ENCODE measurements at places on chromosomes 3 and 15.

DNA sequence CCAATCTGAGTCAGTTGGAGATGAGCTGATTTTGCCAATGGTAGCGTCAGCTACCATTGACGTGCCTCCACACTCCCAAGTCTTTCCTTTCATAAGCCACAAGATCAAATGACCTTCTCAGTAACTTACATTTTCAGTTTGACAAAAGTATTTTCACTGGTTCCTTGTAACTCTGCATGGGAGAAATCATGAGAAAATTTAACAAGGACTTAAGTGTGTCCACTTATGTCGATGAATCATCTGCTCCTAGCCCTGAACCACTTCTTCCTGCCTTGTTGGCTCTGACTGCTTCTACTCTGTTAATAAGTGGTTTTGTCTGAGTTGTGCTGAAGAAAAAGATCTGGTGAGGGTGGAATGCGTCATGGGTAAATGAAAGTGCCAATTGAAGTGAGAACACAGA lies 101.2 kb downstream of the NFKBIZ start:
- DNase-seq = no peak

DNA sequence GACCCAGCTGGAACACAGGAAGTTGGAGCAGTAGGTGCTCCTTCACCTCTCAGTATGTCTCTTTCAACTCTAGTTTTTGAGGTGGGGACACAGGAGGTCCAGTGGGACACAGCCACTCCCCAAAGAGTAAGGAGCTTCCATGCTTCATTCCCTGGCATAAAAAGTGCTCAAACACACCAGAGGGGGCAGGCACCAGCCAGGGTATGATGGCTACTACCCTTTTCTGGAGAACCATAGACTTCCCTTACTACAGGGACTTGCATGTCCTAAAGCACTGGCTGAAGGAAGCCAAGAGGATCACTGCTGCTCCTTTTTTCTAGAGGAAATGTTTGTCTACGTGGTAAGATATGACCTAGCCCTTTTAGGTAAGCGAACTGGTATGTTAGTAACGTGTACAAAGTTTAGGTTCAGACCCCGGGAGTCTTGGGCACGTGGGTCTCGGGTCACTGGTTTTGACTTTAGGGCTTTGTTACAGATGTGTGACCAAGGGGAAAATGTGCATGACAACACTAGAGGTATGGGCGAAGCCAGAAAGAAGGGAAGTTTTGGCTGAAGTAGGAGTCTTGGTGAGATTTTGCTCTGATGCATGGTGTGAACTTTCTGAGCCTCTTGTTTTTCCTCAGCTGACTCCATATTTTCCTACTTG lies 11.9 kb downstream of the IL17RB start:
- no peak for DNase-seq

DNA sequence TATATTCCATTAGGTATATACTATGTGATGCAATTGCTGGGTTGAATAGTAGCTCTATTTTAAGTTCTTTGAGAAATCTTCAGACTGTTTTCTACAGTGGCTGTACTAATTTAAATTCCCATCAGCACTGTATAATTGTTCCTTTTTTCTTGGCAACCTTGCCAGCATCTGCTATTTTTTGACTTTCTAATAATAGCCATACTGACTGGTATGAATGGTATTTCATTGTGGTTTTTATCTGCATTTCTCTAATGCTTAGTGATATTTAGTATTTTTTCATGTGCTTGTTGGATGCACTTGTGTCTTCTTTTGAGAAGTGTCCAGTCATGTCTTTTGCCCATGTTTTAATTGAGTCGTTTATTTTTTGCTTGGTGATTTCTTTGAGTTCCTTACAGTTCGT lies 145.1 kb upstream of the PLSCR5 start:
- DNase-seq = no peak

DNA sequence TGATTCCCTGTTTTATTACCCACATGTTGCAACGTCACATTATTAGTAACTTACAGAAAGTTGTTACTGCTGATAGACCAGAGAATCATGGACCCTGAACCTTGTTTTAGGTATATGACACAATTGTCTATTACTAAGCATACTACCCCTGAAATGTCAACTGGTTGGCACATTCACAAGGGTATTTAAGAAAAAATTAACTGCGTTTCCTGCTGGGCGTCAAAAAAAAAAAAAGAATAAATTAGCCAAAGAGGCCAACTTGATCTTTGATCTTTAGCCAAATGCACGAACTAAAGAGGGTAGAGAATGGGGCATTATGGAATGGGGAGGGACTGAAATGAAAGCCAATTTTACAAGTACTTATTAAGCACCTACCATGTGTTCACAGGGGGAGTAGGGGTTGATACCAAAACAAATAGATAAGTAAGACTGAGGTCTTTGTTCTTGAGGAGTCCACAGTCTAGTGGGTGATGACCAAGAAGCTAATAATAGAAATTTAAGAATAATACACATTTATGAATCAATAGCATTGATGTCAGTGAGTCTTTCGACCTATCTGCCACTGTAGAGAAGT lies 17.8 kb upstream of the MUC13 start:
- no peak for DNase-seq

DNA sequence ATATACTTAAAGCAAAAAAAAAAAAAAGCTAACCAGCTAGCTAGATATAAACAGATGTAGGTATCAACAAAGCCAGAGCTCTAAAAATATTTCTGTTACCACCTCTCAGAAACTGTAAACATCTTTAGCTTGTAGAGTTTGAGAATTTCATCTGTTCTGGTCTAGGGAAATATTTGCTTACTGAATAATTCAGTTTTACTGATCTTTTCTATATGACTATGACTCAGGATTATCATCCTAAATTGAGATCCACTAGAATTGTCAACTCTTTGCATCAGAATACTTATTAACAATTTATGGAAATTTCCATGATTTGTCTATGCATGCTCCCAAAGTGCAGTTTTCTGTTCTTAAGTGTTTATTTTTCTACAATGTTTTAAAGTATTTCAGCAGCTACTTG lies 517.3 kb downstream of the DIPK2A start:
- no peak for DNase-seq

DNA sequence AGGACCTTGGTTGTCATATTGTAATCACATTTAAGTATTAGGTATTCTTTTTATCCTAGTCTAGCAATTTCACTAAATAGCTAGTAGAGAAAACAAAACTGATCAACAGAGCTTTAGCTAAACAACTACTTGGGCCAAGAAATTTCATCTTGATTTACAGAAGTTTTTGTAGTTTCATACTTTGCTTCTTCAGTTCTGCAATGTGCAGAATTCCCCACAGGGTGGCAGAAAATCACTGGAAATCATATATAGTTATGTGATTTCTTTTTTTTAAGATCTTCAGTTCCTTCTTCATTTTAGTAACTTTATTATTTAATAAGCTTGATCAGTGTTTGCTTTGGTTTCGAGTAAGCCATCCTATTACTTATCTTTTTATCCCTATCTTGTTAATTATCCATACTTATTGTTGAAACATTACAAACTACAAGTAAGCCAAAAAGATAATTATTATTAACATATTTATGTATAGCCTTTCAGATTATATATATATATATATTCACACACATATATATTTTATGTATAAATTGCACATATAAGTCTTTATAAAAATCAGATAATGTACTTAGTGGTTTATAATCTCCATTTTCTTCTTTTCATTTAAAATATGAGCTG lies 2.2 kb upstream of the BNIP2 start:
- DNase-seq = peak; percentile 33

DNA sequence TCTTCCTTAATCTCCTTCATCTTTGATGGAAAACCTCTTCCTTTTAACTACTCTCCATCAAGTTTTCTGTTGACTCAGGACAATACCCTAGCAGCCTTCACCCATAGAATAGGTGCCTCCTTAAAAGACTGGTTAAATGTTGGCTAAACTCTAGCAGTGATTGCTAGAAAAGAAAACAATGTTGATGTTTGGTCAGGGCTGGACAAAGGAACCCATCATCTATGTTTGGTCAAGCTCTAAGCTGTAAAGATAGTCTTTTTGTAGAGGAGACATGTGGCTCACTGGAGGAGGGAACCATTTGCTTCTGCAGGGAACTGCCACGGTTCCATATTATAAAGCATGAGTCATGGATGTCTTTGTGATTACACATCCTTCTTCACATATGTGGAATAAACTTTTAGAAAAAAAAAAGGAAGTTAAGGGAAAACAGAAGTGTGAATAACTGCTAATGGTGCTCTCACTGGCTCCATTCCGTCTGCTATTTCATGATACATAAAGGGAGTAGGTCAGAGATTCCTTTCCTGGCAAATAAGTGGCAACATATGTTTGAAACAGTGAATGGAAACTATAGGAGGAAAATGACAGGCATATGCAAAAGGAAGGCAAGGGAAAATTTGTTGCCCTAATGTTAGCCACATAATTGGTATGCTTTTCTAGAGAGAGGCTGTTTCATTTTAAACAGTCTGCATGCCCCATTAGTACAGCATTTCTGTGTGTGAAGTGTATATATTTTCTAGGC lies 78.2 kb downstream of the CMSS1 start:
- DNase-seq = no peak

GRCh38 chr3:141039589-141039988 lies 11.6 kb upstream of the SPSB4 start:
- no peak for DNase-seq

DNA sequence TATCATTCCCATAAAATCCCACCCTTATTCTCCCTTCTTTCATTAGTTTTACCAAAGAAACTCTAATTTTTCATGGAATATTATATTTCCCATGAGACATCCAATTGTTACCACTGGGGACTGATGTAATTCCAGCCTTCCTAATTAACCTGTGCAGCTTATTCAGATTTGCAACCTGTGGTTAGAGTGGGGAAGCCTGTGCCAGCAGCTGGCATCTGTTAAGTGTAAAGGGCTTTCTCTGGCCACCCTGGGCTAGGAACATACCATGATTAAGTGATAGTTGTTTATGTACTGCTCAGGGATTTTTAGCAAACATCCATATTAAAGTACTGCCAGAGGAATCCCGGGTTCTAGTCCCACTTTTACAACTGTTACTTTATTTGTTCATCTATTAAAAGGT lies 78.2 kb downstream of the TPRG1 start:
- DNase-seq = no peak

DNA sequence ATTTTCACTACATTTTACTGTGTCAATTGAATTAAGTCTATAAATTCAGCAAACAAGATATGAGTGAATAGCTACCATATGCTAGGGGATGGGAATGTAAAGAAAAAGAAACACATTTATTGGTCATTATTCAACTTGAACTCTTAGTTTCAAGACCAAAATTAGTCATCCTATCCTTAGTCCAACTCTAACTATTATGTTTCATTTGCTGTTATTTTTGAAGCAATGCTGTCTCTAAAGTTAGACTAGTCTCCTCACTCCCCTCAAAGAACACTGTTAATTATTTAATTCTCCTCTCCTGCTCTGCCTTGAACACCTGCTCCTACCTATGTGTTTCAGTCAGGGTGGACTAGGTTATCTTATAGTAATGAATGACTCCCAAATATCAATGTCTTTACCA lies 920.9 kb downstream of the TUSC7 start:
- no peak for DNase-seq

DNA sequence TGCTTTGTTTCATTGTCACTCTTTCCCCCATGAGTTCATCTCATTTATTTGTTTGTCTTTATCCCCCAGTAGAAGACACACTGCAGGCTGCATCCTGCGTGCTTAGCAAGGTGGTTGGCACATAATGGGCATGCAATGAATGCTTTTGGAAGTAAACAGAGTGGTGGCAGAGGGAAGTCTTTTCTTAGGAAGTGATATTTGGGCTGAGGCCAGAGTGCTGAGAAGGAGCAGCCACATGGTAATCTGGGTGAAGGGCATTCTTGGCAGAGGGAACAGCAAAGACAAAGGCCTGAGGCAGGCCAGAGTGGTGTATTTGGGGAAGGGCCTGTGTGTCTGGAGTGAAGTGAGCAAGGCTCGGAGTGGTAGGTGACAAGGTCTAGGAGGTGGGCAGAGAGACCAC lies 17.7 kb upstream of the ADAMTS7 start:
- DNase-seq = no peak

DNA sequence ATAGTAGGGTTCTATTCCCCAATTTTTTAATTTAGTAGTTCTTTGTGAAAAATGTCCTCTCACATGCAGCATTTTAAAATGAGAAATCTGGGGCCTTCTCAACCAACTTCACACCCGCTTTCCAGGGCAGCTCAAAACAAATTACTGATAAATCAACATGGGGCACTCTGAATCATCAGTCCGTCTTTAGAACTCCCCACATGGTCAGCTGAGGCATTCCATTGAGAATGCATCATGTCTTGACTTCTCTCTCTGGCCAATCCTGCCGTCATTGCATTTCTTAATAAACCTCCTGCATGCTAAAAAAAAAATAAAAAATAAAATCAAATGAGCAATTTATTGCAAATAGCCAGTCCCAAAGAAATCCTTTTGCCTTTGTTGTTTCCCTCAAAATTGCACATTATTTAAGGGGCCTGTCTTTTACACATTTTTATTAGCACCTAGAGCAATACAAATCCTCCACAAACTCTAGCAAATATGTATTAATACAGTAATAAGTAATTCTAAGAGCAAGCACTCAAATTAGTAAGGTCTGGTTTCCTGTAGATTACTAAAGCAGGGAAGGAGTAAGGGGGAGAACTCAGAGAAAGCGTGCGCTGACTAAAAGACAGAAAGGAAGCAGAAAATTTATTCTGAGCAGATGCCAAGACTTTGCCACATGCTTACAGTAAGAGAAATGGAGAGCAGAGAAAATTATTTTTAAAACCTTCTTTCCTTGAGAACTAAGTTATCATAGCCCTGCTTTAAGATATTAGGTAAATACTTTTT lies 175.7 kb downstream of the TNIK start:
- DNase-seq = no peak

GRCh38 chr3:128217702-128218547 lies 64.6 kb downstream of the EEFSEC start:
- no peak for DNase-seq

DNA sequence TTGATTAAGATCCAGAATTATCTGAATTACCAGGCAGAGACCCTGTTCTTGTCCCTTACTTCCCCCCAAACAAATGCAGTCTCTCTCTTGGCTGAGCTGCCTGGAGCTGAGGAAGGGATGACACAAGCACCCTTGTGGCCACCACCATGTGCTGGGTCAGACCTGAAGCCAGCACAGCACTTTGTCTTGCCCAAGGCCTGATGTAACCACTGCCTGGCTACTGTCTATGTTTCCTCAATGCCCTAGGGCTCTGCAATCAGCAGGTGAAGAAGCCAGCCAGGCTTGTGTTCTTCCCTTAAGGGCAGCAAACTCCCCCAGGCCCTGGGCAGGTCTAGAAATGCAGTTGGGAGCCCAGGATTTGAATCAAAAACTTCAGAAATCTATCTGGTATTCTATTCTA lies 15.8 kb upstream of the CASR start:
- no peak for DNase-seq

- no peak for DNase-seq
These were observed 424 bp downstream of the HAUS2 start for GRCh38 chr15:42549032-42549491.

DNA sequence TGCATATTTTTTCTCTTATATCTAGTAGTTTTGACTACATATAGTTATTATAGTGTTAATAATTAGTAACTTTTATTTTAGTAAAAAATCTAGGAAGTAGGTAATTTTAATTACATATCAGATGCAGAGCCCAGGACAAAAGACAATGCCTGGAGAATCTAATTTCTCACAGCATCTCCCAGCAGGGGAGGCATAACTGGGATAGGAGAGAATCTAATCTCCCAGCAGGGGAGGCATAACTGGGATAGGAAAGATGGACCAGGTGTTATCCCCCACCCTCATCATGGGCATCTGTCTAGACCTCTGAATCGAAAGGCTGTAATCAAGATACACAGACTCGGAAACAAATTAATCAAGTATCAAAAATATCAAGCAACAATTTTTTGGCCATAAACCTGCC lies 58.2 kb downstream of the OSTN start:
- DNase-seq = no peak

Data from activated T-cell treated with anti-CD3 and anti-CD28 coated beads for 1 hour (primary cell).